Choroid plexus epithelial cell (primary cell): ENCODE measurements at places on chromosomes 2 and 18.
A peak's percentile ranks its signal among the peaks of the same experiment; 100 is the strongest.

GRCh38 chr18:32303400-32303799 lies 113.6 kb downstream of the MEP1B start:
- no peak for DNase-seq

DNA sequence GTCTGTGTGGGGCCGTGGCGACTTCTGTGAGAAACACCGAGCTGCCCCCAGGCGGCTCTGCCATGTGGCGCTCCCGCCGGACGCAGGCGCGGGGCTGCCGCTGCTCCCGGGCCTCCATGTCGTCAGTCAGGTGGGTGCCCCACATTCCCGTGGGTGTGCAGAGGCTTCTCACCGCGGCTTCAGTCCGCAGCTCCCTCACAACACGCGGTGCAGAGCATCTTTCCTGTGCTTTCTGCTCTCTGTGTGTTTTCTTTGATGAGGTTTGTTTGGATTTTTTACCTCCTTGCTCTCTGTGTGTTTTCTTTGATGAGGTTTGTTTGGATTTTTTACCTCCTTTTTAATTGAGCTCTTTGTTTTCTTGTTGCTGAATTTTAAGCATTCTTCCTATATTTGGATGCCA lies 13.0 kb downstream of the AQP12A start:
- no peak for DNase-seq

DNA sequence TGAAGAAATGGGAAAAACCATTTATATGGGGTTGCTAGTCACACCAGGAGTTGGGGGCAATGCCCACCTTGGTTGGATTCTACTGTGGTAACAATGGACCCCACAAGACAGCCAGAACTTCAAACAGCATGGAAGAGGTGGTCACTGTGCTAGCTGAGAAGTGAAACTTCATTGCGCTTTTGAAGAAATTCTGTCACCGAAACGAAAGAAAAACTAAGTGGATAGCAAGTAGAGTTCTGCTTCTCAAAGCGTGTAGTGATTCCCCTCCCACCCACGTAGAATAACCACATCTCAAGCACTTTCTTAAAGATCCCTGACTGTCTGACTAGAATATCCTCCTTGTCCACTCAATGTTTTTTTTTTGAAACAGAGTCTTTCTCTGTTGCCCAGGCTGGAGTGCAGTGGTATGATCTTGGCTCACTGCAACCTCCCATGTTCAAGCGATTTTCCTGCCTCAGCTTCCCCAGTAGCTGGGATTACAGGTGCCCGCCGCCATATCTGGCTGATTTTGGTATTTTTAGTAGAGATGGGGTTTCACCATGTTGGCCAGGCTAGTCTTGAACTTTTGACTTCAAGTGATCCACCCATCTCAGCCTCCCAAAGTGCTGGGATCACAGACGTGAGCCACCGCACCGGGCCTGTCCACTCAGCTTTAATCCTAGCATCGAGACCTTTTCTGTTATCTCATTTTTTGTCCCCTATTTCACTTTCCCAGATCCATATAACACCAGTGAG lies 30.1 kb upstream of the CCL20 start:
- DNase-seq = no peak

DNA sequence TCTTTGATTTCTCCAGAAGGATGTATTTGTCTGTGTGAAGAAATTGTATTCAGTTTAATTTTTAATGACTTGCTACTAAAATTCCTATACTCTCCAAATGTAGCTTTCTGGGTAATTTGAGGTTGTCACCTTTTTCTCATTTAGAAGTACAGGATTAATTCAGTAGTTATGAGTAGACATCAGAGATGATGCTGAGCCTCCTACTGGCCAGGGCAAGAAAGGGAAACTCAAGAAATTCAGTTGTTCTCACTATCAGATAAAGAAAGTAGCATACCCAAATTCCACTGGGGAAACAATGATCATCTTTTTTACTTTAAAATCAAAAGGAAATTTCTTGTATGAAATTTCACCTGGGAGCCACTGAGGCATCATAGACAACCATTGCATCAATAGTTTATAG lies 199.4 kb downstream of the SATB2 start:
- no peak for DNase-seq

DNA sequence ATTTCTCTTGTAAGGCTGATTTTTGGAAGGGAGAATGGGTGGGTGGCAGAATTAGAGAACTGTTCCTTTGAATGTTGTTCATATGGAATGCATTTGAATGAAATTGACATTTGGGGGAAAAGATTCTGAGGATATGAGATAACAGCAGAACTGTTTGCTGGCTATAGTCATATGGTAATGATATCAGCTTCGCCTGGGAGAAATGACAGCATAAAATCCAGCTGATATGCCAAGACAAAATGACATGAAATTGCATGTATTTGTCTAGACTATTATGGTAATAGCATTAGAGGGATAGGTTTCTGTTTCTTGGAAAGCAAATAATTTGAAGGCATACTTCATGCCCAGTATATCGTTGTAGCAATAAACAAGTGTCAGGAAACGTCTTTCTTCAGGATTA lies 150.8 kb upstream of the SPATS2L start:
- no peak for DNase-seq

DNA sequence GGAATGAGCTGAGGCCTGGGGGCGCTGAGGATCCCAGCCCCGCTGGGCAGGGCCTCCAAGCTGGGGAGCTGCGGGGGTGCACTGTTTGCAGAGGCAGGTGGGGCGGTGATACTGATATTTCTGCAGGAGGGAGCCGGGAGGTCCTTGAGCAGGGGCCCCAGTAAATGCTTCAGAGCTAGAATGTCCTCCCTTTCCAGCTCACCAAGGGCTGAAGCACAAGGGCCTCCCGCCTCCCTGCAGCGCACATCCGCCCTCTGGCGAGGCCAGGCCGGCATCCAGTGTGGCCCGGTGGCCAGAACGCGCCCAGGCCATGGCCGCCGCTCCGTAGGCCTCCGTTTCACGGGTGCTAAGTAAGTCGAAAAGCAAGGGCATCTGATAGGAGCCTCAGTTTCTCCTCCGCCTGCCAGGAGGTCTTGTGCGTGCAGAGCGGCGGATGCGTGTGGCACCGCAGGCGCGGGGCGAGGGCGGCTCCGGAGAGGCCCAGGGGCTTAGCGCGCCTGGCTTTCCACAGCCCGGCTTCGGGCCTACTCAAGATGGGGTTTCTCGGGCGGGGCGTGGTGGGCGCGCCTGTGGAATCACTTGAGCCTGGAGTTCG lies 29.5 kb upstream of the CHMP1B start:
- no peak for DNase-seq

GRCh38 chr2:204834716-204835384 lies 289.6 kb downstream of the PARD3B start:
- no peak for DNase-seq

DNA sequence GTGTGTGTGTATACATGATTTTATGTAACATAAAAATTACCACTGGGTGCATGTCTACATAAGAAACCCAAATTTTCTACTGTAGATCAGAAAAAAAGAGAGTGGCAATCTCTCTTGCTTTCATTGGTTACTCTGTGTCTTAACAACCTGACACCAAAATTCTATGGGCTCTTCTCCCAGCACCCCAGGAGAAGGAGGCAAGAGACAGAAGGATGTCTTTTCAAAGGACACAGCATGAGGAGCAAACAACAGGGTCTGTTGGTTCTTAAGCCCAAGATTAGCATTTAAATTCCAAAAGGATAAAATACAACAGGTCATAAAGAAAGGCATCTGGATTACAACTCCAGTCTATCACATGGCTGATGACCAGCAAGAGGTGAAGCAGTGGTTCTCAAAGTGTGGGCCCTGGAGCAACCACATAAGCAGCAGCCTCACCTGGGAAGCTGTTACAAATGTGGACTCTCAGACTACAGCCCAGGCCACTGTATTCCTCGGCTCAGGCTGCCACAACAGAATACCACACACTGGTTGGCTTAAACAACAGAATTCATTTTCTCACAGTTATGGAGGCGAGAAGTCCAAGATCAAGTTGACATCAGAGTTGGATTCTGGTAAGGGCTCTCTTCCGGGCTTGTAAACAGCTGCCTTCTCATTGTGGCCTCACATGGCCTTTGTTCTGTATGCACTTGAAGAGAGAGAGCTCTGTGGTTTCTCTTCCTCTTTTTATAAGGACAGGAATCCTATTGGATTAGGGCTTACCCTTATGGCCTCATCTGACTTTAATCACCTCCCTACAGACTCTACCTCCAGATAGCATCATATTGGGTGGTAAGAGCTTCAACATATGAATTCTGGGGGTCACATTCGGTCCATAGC lies 79.8 kb upstream of the RNF152 start:
- DNase-seq = no peak

DNA sequence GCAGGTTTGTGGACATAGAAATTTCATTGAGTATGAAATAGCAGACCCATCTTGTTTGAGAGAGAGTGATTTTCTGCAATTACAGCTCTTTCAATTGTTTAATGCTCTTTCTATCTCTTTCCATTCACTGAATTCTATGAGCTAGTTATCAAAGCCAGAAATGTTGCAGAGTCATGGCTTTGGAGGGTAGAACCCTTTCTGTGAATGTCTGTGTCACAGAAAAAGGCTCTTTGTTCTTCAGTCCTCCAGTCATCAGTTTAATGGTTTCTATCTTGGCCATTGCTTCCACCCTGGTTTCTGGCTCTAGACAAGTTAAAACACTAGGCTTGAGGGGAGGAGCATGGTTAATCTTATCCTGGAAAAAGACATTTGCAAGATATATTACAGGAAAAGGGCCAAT lies 655.0 kb downstream of the STK39 start:
- DNase-seq = no peak

GRCh38 chr2:73984203-73984921 lies at the start of gene TET3:
Gene TET3, plus strand, starts transcription at chr2:73984910. Its CDS starts 1,494 bp downstream, at chr2:73986404.
- no peak for DNase-seq

DNA sequence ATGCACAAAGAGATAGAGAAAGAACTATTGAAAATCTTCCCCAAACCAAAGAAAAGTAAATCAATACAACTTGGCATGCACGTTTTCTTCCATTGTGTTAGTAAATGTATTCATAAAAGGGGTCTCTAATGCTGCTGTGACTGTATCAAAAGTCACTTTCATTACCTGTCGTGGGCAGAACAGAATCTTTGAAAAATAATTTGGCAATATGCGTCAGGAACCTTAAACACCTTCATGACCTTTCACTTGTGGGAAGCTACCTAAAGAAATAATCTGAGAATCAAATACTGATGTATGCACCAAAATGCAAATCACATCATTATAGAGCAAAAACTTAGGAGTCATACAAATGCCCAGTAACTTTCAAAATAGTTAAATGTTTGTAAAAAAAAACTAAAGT lies 105.3 kb downstream of the ARL4C start:
- no peak for DNase-seq

DNA sequence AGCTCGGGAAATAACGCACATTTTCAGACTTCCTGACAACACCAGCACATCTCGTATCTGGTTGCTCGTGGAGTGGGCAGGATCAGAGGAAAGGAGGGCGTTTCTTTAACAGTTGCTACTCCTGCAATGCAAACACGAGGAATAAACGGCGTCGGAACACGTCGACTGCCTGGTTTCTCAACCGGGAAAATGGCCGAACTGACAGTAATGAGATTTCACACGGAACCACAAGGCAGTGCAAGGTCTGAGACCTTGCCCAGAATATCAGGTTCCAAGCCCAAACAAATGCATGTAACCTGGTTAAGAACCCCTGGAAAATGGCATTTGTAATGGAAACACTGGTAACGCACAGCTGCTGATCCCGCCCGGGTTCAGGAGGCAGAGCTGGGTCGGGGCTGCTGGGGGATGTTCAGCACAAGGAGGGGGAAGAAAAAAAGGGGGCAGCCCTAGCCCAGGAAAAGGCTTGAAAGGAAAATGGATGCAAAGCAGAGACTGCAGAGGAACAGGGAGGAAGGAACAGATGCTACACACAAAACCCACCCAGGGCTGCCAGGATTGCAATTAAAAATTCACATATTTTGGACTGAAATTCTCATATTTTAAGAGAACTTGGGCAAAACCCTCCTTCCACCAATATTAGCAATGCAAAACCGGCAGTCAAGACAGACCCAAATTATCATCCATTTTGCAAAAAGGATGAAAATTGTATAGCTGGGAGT lies 61.6 kb upstream of the KLHL29 start:
- no peak for DNase-seq

GRCh38 chr2:97714950-97715652 lies 1.7 kb downstream of the ZAP70 start:
- no peak for DNase-seq

DNA sequence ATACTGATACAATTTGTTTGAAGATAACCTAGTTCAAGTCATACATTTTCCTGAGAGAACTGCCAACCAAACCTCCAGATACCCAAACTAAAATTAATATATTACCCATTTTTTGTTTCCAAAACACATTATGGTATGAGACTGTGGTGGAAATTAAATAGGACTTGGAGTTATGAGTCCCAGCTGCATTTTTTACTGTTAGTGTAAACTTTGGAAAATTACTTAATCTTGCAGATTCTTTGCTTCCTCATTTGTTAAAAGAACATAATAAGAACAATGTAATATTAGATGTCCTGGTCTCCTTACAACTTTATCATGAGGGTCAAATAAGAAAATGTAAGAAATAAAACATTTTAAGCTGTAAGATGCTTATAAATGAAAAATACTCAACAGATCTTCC lies 98.2 kb upstream of the TRIB2 start:
- peak; percentile 29 for DNase-seq

DNA sequence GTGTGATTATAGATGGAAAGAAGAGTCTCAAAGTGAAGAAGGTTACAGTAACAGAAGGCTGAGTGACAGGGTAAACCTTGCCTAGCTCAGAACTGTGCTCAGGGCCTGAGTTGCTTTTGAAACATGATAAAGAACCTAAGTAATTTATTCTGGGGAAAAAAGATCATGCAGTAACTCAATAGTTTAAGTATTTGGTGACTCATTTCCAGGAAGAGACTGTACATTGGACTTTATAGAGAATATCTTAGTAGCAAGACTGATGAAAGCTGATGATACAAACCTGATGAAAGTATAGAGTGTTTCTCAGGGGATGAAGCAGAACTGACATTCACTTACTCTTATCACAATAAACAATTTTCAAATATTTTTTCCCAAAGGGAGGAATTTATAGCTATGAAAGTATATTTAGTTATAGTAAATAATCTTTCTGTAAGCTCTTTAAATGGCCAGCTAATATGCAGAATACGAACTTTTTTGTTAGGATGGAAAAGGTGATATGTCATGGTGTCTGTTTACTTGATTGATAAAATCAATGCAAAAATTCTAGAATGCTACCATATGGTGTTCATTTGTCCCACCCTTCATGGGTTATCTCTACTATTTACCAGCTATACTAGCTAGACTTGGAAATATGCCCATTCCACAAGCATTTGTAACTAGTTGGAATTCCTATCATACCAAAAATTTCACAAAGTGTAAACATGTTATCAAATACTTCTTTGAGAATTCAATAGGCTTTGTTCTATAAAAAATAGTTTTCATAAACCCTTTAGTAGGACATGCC lies 1265.5 kb upstream of the ACVR2A start:
- DNase-seq = peak; percentile 85

DNA sequence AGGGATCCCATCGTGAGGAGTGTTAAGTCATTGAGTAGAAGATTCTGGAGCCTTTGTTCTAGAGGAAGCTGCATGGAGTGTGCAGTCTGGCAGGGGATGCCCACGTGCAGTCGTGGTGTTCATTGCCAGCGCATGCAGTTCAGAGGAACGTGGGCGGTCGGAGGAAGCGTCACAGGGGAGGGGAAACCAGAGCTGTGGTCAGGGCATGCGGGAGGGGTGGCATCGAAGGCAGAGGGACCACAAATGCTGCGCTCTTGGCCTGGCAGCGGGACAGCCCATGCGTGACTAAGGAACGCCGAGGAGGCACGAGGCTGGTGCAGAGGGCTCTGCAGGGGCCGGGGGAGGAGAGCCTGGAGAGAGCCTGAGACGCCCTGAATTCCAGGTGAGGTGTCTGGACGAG lies 141.1 kb downstream of the KLHL29 start:
- no peak for DNase-seq
